Chondrocyte (in vitro differentiated cells): ENCODE measurements at places on chromosomes 11 and 22.

- DNase-seq: no peak
- no peaks in the 10 kb centered on the region for H3K27me3 ChIP-seq
- H3K27ac ChIP-seq: no peak overlapping the region
- no peaks in the 10 kb centered on the region for H3K36me3 ChIP-seq
- H3K4me1 ChIP-seq: peaks cover 28% of the 10 kb centered on the region
Measured at GRCh38 chr11:92556431-92556830, 331.8 kb downstream of the FAT3 start.

DNA sequence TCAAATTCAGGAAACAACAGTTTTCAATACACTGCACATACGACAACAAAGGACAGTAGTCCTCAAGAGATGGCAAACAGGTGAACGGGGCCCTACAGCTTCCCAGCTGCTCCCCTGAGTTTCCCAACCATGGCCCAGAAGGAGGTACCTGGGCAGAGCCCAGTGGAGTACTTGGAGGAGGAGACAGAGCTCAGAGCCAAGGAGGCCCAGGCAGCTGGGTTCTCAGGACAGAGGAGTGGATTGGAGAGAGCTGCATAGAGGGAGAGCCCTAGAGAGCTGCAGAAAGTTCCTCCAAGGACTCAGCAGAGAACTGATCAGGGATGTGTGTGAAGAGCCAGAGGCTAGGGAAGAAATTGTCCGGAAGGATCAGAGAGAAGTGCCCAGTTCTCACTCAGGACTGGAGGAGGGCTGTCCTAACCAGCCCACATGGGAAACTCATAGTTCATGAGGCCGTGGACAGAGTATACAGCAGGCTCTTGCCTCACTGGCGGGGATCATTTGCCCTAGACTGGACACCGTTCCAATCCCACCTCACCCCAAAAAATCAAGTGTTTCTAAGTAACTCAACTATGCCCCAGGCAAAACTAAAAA lies 7.6 kb upstream of the ASCL2 start:
- H3K4me3 ChIP-seq: no peak overlapping the region
- no peak overlapping the region for H3K27ac ChIP-seq
- no peak for DNase-seq
- H3K27me3 ChIP-seq: peaks cover 56% of the 10 kb centered on the region
- peaks cover 6% of the 10 kb centered on the region for H3K36me3 ChIP-seq

DNA sequence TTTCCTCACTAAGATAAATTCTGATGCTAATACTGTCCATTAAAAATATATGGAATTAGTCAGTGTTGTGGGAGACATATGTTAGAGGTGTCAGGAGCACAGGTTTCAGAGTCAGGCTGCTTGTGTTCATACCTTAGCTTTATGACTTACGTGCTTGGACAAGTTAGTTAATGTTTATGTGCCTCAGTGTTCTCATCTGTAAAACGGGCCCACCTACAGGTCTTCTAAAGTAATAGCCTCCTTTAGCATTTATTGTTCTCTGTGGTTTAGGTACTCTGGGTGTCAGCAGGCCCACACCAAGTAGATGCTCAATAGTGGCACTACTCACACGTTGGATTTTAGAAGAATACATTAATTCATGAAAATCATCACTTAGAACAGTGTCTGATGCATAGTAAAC lies 308.7 kb upstream of the ZC3H12C start:
- H3K4me1 ChIP-seq: peaks cover 20% of the 10 kb centered on the region
- DNase-seq: no peak
- peaks cover 3% of the 10 kb centered on the region for H3K27me3 ChIP-seq
- H3K4me3 ChIP-seq: no peak overlapping the region

GRCh38 chr22:31935961-31936635 lies 8.2 kb upstream of the YWHAH start:
- no peaks in the 10 kb centered on the region for H3K36me3 ChIP-seq
- no peaks in the 10 kb centered on the region for H3K27me3 ChIP-seq

- H3K27ac ChIP-seq: no peak overlapping the region
- no peak overlapping the region for H3K4me3 ChIP-seq
- H3K4me1 ChIP-seq: no peaks in the 10 kb centered on the region
- DNase-seq: no peak
- no peaks in the 10 kb centered on the region for H3K36me3 ChIP-seq
- H3K27me3 ChIP-seq: no peaks in the 10 kb centered on the region
Measured at GRCh38 chr11:90556606-90557005, 333.8 kb upstream of the CHORDC1 start.
